Posterior vena cava (tissue), 2 donors: ENCODE measurements at places on chromosomes 16 and 17.

- no peak for DNase-seq
Measured at GRCh38 chr16:47519996-47520679, 59.0 kb downstream of the PHKB start.

GRCh38 chr17:15106540-15106939, 158.6 kb downstream of the PMP22 start:
- DNase-seq = no peak

DNA sequence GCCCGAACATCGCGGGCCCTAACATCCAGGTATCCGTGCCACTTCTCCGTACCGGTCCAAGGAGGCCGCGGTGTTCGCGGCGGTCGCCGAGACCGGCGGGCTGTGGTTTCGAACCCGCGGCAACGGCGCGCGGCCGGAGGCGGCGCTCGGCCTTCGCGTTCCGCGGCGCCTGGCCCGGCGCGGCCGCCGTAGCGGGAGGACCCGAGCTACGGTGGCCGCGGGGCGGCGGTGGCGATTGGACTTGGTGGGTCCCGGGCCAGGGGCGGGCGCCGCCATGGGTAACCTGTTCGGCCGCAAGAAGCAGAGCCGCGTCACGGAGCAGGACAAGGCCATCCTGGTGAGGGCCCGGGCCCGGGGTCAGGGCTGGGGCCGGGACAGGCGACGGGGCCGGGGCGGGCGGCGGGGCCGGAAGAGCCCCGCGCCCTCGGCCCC, at the start of gene CHMP6:
Gene CHMP6 (plus strand): TSS at position 197 of the 432 bp plus-strand sequence. CDS start 78 bp downstream, at position 275.
- peak; percentile 93 for DNase-seq

DNA sequence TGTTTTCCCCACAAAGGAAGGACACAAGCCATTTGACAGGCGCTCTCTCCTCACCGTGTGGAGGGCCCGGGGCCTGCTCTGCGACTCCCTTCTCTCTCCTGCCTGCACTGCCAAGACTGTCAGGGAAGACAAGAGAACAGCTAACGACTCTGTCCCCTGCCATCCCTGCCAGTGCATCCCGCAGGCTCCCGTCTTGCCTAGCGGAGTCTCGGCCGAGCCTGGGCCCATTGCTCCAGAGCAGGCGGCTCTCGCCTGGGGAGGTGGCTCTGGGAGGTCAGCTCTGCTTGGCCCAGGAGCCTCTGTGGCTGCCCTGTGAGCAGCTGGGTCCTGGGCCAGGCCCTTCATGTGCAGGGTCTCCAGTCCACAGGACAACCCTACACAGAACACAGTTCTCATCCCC, 53.0 kb downstream of the WNT3 start:
- DNase-seq = no peak

DNA sequence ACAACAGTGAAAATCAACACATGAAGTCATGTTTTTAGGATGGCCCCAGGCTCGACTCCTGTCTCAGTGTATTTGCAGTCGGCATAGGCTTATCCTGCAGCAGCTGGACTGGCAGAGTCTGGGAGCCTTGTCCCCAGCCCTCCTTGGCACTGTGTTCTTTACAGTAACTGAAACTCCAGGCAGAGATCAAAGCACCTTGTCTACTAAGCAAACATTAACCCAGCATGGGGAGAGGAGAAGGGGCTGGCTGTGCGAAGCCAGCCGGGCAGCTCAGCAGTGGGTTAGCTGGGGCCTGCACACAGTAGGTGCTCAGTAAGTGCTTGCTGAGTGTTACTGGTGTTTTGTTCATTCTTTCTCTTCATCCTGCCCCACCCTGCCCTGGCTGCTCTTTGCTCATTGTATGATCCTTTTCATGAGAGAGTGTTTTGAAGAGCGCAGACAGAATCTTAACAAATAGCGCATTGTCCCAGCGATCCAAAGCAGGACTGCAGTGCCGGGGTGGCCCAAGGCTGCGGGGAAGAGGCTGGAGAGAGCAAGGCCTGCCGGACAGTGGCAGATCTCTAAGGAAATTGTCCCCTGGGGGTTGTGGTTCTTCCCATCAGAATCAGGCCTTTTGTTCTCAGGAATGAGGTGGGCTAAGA, 23.5 kb upstream of the ITGB4 start:
- DNase-seq = no peak

- DNase-seq = no peak
Measured at GRCh38 chr16:177981-178667, 1.6 kb downstream of the HBA1 start.

GRCh38 chr17:1177016-1177700, 2.6 kb downstream of the ABR start:
- no peak for DNase-seq

- DNase-seq = peak; percentile 12
Measured at GRCh38 chr17:43982171-43982570, 22.3 kb upstream of the NAGS start.

DNA sequence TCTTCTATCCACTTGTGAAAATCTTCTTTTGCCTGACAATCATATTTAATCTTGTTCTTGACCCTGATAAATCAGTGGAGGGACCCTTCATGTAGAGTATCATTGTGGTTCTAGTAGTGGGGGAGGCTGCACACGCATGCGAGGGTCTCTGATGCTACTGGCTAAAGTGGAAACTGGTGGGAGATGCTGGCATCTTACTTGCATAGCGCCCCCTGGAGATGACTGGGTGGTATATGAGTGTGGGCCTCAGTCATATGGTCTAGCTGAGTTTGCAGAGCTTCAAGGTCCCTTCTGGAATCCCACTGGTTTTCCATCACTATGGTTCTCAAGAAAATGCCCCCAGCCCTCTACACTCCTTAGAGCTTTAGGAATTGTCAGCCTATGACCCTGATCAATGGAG, 236.4 kb upstream of the AXIN2 start:
- DNase-seq = no peak

DNA sequence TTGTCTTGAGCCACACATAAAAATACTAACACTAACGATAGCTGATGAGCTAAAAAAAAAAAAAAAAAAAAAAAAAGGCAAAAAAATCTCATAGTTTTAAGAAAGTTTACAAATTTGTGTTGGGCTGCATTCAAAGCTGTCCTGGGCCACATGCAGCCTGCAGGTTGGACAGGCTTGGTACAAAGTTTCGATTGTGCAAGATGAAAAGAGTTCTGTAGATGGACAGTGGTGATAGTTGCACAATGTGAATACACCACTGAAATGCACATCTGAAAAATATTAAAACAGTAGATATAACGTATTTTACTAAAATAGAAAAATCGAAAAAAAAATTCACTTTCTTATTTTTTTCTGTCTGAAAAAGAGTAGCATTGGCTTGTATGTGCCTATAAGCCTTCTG, 42.9 kb downstream of the AMFR start:
- no peak for DNase-seq

GRCh38 chr17:61380836-61381525, 18.7 kb upstream of the TBX2 start:
- DNase-seq = no peak

GRCh38 chr17:63764716-63765115, 8.7 kb downstream of the CCDC47 start:
- DNase-seq = no peak

- no peak for DNase-seq
Measured at GRCh38 chr17:4576161-4576558, 8.2 kb upstream of the SMTNL2 start.

GRCh38 chr16:85913688-85914422, 14.9 kb downstream of the IRF8 start:
- DNase-seq = peak; percentile 41

- peak; percentile 98 for DNase-seq
Measured at GRCh38 chr16:4307215-4308037, 8.4 kb upstream of the GLIS2 start.

DNA sequence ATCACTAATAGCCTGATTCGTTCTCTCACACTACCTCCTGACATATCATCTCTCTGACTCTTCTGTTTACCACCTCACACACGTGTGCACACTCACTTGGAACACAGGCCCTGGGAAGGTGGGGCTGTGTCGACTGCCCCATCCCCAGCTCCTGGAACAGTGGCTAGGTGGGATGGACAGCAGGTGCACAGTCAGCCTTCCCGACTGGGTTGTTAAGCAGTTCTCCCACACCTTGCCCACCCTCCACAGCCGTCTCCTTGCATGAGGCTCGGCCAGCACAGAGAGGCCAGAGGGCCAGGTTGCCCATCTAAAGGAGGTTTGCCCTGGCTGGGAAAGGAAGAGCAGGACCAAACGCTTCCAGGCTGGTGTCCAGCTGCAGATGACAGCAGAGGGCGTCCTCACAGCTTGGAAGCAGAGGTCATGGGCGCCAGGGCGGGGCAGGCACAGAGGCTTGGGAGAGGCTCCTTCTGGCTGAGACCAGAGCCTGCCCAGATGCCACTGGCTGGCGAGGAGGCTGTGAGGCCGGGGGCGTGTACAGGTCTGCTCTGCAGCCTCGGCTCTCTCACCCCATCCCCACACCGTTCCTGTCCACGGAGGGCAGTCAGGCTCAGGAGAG, 92.8 kb downstream of the AMFR start:
- DNase-seq = peak; percentile 92

GRCh38 chr17:43092901-43093300, 32.3 kb downstream of the BRCA1 start:
- no peak for DNase-seq

- DNase-seq = no peak
Measured at GRCh38 chr17:41750862-41751261, 16.4 kb upstream of the HAP1 start.

DNA sequence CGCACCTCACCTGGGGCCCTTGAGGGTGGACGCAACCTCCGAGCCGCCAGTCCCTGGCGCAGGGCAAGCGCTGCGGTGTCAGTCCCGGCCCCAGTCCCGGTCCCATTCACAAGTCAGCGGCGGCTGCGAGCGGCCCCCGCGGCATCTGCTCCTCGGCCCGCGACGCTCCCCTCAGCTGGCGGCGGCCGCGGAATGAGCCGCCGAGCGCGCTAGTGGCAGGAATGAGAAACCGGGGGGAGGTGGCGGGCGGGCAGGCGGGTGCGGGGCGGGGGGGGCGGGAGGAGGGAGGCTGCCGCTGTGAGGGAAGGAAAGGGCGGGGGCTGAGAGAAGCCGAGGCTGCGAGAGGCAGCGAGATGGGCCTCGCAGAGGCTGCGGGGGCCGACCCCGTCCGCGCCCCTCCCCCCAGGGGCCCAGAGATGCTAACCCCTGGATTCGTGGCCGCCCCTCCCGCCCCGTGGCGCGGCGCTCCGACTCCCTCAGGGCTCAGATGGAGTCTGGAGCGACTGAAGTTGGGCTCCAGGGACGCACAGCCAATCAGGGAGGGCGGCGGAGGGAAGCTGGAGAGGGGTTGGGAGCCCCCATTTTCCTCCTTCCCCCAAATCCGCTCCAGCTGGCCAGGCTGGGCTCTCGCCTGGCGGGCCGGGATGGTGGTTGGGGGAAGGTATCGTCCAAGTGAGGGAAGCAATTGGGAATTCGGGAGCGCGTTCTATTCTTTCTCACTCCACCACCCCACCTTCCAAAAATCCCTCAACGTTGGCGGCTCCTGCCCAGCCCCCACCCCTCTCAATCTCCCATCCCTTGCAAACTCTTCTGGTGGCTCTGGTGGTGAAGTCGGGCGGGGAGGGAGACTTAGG, at the start of gene CDH11:
Gene CDH11 (minus strand): TSS at position 194 of the 854 bp plus-strand sequence. CDS start 117,194 bp downstream, outside the sequence.
- DNase-seq = peak; percentile 88

DNA sequence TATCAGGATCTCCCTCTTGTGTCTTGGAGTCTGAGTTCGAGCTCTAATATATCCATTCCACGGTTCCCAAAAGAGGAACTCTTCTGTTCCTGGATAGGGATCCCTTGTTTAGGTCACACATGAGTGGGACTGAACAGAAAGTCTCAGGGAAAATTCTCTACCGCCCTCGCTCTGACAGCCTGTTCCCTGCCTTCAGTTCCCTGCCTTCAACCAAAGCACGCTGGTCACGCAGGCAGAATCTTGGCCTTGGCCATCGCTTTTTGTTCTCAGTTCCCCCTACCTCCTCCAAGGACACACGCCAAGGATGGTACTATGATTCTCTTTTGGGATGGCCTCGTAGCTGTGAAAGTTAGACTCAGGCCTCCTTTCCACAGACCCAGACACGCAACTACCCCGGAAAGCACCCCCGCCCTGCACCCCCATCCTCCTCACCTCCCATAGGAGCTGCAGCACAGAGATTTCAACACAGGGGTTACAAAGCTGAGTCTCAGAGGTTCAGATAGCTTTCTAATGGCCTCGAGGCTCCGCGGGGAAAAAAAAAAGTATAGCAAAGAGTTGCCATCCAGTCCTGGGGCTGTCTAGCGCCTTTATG, 1.5 kb upstream of the SHISA6 start:
- no peak for DNase-seq

DNA sequence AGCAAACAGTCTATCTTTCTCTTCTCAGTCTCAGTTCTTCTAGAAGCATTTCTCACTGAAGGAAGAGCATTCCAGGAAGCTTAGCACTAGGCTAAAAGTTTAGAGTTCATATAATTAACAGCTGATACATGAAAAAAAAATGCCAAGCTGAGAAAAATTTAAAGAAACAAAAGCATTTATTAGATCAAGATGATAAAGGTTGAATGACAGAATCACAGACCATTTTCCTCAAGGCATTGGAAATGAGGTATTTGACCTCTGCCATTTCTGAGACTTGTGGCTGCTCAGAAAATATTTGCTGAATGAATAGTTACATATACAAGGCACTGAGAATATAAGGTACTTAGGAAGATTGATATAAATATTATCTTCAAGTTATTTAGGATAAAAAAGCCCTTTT, 901.6 kb upstream of the GOT2 start:
- DNase-seq = no peak

DNA sequence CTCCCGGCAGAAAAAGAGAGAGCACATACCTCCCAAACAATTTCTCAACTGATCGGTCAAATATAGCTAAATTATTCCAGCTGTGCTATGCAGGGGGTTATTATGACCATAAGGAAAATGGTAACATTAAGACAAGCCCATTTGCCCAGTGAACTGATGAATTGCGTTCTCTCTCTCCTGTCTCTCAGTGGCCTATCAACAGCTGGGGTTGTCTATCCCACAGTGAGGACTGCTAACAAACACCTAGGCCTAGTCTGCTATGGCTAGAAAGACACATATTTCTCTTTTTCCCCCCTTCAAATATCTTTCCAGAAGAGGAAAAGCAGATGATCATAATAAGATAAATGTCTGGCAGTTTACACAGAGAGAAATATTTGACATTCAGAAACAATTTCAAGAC, 263.8 kb upstream of the ELAC2 start:
- DNase-seq = no peak

- DNase-seq = peak; percentile 87
Measured at GRCh38 chr17:49223517-49224197, 6.9 kb downstream of the PHOSPHO1 start.

- DNase-seq = no peak
Measured at GRCh38 chr16:1288813-1289476, 20.5 kb upstream of the UBE2I start.

DNA sequence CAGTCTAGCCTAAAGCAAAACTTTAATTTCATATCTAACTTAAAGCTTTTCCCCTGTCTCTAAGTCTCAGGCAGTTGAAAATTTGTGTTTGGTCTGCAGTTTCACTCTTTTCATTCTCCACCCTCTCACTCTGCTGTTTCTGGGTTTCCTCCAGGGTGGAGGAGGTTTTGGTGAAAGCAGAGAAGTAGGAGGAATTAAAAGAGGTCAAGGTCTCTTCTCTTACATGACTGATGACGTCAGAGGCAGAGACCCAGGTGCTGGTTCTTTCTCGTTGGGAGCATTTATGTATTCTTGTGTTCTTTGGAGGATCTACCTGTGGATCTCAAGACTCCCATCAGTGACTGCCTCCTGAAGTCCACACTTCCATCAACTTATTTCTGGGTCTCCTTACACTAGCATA, 2.4 kb upstream of the PSMD11 start:
- DNase-seq = no peak

GRCh38 chr16:58086381-58087208, 42.6 kb downstream of the CFAP20 start:
- peak; percentile 60 for DNase-seq
